ENCODE measurements at places on chromosomes 3 and 15.

DNA sequence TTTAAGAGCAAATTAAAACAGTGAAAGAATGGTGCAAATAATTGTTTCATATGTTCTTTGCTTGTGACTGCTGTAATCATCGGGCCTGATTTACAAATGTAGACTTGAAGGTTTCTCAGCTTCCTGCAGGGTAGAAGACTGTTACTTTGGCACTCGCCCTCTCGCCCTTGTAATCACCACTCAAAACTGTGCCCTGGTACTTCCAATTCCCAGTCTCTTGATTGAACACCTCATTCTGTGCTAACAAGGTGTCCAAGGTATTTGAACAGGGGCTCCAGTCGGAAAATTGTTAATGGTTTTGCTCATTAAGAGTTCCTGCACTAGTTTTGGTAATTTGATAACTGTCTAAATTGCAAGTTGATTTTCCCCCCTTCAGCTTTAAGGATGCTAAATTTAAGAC, 209.5 kb downstream of the ZIC1 start:
- no peak for DNase-seq

GRCh38 chr15:40388941-40389823, 6.7 kb downstream of the KNSTRN start:
- DNase-seq, result no peak

DNA sequence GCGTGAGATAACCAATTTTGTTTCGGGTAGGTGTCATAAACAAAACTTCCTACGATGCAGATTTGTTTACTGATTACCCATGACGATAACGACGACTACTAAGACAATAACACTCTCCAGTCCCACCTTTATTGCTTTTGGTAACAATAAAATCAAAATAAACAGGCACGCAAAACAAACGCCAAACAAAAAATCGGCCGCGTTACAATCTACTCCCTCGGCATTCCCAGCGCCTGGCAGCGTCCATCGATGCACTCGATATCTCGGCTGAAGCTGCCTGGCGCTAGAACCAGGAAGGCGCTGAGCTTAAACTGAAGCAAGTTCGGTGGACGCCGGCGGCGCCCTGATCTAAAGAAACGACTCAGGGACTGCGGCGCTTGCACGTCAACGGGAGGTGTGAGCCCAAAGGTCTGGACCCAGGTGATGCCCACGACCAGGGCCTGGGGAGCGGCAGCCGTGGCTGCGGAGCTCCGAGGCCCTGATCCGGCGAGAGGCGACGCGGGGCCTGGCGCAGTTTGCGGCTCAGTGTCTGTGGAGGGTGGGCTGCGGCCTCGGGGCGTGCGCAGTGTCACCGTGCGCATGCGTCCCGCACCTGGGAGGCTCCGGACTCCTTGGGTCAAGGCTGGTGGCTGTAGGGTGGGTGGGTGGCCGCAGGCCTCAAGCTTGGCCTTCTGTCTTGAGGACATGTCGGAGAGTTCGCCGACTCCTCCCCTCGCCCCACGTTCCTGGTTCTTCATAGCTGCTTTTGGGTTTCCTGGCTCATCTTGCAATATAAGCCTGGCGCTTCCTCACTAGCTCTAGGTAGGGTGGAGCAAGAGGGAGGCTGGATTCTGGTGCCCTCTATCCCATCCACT, at the start of gene RSRC1:
RSRC1 (plus strand) TSS at position 286 of the 854 bp plus-strand sequence. CDS start 12,016 bp downstream, outside the sequence.
- DNase-seq, result peak; percentile 93

DNA sequence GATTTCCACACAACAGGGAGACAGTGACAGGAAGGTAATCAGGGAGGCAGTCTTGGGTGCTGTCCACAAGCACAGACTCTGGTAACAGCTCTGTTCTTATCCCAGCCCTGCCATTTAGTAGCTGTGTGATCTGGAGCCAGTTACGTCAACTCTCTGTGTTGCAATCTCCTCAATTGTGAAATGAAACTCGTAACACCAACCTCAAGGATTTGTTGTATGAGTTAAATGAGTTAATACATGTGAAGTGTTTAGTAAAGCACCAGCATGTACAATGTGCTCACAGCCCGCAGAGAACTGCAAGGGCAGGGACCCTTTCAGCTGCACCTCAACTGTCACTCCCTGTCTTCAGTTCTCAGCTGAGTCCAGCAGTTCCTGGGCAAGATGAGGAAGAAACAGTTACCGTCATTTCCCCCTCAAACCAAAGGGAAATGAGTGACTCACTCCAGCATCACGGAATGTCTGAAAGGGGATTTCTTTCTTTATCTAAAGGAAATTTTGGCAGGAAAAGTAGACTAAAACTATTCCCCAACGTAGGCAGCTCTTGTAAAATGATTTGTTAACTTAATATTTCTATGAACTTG, 39.9 kb upstream of the MB21D2 start:
- DNase-seq, result peak; percentile 70

DNA sequence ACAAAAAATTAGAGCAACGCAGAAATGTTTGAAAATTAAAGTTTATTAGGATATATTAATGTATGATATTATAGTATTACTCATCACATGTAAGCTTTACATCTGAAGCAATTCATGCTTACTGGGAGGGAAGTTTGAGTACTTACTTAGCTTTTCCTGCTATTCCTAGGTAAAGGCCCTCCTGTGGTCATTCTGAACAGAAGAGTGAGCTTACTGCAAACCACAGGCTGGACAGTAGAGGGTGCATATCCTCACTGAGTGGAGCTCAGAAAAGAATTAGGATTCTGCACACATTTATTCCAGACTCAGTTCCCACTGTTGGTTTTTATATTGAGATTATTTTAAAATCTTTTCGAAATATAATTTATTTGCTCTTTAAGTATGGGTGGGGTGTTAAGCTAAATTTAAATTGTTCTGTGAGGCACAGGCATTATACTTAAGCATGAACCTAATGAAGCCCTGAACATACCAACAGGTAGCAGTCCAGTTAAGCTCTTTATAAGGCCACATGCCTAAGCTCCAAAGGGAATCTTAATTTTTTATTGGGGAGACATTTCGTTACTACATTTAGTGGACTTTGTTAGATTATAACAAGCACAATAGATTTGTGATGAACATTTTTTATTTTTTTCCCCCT, 10.2 kb downstream of the MRPS22 start:
- peak; percentile 79 for DNase-seq

- no peak for DNase-seq
Observed at GRCh38 chr3:194282436-194283122, 68.5 kb downstream of the CPN2 start.

DNA sequence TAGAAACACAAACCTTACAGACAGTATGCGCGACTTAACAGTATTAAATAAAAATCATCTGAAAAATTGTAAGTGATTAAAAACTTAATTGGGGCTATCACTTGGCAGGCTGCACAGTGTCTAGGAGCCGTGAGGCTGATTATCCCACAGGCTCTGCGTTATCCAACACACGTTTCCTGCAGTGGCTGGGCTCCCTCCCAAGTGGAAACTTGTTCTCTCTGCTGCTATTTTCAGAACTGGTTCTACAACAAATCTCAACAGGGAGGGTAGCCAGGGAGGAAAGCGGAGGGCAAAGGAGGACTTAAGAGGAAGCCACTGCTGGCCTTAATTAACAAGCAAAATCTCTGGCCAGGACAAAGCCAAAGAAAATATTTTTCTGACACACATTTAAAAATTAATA, 555.2 kb downstream of the MAGI1 start:
- DNase-seq, result no peak

GRCh38 chr3:186669378-186670084, 3.7 kb downstream of the HRG start:
- DNase-seq, result no peak

DNA sequence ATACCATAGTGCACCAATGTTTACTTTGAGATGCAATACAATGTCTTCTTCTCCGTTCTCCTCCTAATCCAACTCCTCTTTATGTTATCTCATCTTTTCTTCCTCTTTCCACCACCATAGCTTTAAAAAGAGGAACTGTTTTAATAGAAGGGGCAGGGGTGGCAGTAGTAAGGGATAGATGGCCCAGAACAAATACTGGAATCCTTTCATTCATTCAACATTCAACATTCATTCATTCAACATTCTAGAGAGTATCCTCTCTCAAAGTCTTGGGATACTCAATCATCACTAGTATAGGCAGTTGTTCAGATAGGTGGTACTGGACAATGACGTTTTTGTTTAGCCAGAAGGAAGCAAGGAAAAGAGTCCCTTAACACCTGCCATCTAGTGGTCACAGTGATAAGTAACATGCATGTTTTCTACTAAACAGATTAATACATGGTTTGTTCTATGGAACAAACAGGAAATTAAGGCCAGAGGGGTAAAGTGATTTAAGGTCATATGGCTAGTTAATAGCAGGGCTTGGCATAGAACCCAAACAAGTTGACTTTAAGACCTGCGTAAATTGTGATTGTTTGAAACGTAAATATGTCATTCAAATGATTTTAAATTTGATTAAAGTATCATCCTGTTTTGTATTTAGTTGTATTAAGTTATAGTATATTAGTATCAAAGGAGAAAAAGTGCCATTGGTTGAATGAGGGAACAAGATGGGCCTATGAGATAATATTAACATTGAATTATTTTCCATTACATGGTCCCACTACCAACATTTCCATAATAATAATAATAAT, 26.9 kb upstream of the EHHADH start:
- peak; percentile 74 for DNase-seq

DNA sequence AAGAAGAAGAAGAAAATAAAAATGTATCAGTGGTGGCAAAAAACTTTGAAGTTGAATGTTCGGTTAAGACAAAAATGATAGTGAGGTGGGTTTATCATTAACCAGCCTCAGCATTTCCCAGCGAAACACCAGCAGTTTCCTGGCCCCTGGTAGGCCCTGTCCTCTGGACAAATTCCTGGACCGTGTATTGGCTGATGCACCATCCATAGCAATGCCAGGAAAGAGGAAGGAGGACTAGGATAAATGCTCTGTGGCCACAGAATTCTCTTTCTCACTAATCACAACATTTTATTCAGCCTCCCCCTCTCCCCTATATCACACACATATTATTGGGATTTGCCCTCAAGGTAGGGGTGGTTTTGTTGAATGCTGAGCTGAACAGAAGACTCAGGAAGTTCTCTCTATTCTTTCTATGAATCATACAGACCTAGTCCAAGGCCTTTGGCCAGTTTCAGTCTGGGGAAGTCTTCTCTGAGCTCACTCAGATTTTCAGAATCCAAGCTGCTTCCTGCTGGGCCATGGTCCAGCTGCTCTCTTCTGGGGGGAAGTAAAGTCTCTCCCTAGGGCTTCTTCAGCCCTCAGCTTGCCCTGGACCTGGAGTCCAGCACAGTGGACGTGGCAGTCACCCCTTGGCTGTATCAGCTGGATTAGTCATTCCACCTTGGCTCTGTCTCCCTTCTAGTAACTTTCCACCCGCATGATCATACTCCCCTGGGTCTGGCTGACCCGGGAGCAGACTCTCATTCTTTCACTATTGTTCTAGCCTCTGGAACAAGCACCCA, 27.6 kb downstream of the SLC28A1 start:
- DNase-seq, result peak; percentile 99

GRCh38 chr3:30934208-30934550, 39.7 kb upstream of the GADL1 start:
- peak; percentile 39 for DNase-seq

GRCh38 chr3:193737191-193737751, 144.3 kb downstream of the OPA1 start:
- no peak for DNase-seq

DNA sequence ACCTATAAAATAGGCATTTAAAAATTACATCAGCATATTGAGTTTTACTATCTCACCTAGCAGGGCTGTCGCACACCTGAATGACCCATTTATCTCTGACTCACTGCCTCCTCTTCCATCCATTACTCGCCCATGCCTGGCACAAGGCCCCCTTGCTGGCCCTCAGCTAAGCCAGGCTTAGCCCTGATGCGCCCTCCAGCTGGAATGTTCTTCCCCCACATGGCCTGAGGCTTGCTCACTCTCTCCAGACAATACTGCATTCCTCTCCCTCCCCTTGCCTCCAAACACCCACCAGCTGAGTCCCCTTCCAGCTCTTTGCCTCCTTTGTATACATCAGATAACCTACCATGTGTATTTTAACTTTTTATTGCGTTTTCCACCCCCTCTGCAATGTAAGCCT, 7.2 kb downstream of the SH3BP5 start:
- peak; percentile 75 for DNase-seq

DNA sequence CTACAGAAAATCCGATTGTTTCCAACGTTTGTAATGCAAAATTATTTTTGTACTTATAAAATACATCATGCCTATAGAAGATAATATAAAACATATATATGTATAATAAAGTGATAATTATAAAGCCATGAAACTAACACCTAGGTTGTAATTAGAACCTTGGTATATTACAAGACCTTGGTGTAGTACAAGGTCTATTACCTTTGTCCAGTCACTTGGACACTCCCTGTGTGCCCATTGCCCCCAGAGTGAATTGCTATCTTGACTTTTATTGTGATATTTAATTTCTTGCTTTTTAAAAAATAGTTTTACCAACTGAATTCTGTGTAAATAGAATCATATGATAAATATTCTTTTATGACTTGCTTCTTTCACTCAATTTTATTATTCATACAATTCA, 20.7 kb upstream of the TNFSF10 start:
- DNase-seq, result no peak

DNA sequence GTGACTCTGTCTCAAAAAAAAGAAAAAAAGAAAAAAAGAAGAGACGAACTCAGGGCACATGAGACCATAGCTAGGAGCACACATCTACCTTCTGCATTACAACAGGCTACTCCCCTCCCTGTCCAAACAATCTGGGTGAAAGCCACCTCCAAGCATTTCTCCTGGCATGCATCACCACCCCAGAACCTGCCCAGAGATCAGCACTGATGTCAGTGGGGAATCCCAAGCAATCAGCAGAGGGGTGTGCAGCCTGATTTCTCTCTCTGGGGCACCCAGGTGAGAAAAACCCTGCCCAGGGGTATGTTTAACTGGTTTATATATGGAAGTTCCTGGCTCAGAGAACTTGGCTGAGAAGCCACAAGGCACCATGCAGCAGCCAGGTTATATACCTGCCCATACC, 59.4 kb downstream of the CDC25A start:
- DNase-seq, result no peak

GRCh38 chr3:166457382-166457781, 620.2 kb upstream of the BCHE start:
- no peak for DNase-seq

DNA sequence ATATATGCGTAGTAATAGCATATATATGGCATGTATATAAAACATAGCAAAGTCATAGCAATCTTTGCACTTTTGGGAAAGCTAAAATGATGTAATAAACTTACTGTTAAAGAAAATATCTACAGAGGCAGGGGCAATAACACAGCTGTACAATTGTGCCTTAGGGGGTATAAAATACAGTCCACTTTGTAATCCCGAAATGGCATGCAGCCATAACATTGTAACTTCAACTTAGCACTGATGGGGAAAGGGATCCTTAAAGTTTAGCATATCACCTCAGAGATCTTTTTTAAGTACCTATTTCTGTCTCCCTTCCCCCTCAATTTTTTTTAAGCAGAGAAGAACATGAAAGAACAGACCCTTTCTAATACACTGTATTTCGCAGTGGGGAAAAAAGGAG, 40.8 kb downstream of the PLD1 start:
- DNase-seq, result no peak

GRCh38 chr3:26237036-26237682, 385.4 kb upstream of the LRRC3B start:
- DNase-seq, result no peak

GRCh38 chr3:174089592-174089991, 692.0 kb downstream of the NLGN1 start:
- no peak for DNase-seq
